ENCODE measurements at places on chromosomes 12 and 14. TPM values are rescaled to one million over a fixed set of nuclear protein-coding genes. Genes with fewer than 3 reads are reported as not detected.

GRCh38 chr14:64329149-64329548 lies 35.0 kb upstream of the ESR2 start:
- DNase-seq: no peak

DNA sequence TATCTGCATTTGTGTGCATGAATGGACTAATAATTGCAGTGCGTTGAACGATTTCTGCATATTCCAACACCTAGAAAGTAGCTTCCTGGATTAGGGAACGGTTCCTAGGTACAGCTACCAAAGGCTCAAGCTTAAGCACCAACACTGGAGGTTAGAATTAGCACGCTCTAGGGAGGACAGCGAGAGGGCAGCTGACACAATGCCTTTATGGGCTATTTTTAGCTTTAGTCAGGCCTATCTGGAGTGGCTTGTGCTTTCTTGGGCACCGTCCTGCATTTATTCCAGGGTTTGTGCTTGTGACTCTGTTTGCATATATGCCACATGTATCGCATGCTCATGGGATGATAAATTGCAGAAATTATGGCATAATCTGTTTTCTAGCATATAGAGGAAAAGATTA lies 13.7 kb downstream of the ETV6 start:
- no peak for DNase-seq

MAP3K9 gene
- 0.24 TPM for polyA plus RNA-seq

- DNase-seq: no peak
Measured at GRCh38 chr14:104392396-104393198, 187.0 kb upstream of the C14orf180 start.

MIP gene
- polyA plus RNA-seq: not detected

KCNH3 gene
- polyA plus RNA-seq: 0.01 TPM

LMNTD1 gene
- polyA plus RNA-seq: 0.57 TPM

- DNase-seq: no peak
Measured at GRCh38 chr12:5247144-5247543, 184.8 kb upstream of the NTF3 start.

CEP128 gene
- polyA plus RNA-seq: 1.8 TPM

DNA sequence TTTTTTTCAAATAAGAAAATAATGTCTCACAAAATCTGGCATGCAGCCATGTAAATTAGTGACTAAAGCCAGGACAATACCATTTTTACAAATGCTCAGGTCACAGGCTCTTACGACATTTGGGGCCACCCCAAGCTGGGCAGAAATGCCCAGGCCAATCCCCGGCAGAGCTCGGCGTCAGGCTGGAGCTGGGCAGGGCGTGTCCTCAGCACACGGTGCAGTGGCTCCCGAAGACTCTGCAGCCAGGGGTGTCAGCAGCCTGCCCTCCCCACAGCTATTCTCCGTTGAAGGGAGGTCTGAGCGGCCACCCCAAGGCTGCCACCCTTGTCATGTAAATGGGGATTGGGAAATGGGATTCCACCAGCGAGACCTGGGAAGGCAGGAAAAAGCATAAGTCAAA lies 158.6 kb downstream of the DICER1 start:
- DNase-seq: no peak

MMP19 gene
- polyA plus RNA-seq: 43.8 TPM

- DNase-seq: no peak
Measured at GRCh38 chr14:24965934-24966578, 83.9 kb downstream of the STXBP6 start.

GRCh38 chr14:82757776-82758175 lies 1224.1 kb upstream of the SEL1L start:
- DNase-seq: no peak

DNA sequence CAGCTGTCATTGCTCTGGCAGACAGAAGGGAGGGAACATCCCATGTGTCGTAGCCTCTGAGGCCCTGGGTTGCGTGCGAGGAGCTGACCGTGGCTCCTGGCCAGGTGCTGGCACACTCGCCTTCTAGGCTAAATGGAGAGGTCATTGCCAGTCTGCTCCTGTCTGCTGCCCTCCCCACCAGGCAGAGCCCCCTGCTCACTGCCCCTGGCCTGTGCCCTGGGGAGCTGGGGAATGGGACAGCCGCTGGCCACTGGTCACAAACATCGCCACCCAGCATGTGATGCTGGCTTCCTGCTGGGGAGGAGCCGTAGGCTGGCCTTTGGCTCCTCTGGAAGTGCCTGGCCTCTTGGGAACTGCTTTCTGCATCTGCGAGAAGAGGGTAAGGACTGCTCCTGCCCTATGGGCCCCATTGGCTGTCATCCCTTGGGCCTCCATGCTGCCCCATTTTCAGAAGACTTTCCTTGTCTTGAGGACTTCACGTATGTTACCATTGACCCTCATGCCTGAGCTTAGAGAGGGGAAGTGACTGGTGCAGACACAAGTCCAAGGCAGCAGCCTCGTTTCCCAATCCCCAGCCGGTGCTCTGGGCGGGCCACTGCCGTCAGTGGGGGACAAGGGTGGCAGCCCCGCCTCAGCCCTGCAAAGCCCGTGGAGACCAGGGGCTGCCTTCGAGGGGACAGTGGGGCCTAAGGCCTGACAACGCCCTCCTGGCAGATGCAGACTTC lies 2.0 kb upstream of the TNFAIP2 start:
- no peak for DNase-seq

- no peak for DNase-seq
Measured at GRCh38 chr14:68094752-68095151, 275.2 kb downstream of the RAD51B start.

DNA sequence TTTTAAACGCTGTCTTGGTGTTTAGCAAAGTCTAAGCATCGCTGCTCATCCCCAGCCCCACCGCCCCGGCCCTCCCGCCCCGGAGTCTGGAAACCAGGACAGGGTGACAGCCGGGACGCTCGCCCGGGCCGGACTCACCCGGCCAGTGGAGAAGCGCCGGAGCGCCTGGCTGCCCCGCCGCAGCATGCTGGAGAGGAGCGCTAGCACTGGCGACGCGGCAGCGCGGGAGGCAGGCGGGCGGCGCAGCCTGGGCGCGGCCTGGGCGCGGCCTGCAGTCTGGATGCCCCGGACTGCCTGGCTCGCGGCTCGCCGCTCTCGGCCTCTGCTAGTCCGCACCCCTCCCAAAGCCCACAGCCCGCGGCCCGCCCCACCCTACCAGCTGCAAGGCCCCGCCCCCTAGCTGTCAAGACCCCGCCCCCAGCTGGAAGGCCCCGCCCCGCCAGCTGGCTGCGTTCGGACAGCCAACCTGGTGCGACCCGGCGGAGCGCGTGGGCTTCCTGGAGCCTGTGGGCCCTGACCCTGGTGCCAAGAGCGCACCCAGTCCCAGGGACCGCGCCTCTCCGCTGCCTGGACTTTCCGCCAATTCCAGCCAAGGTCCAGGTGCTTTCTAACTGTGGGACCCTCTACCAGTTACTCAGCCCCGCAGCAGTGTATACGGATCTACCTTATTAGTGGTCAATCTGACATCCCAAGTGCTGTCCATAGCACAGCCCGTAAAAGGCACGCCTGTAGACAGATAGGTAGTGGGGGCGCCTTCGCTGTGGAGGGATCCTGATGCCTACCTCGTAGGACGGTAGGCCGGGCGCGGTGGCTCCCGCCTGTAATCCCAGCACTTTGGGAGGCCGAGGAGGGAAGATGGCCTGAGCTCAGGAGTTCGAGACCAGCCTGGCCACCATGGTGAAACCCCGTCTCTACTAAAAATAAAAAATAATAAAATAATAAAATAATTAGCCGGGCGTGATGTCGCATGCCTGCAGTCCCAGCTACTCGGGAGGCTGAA lies at the start of gene ALDH1L2:
Gene ALDH1L2, minus strand, starts transcription at position 208 of the 1,000 bp plus-strand sequence. Its CDS starts 22 bp downstream, at position 186.
- DNase-seq: peak; percentile 72
